ENCODE measurements at places on chromosomes 2 and 18.

DNA sequence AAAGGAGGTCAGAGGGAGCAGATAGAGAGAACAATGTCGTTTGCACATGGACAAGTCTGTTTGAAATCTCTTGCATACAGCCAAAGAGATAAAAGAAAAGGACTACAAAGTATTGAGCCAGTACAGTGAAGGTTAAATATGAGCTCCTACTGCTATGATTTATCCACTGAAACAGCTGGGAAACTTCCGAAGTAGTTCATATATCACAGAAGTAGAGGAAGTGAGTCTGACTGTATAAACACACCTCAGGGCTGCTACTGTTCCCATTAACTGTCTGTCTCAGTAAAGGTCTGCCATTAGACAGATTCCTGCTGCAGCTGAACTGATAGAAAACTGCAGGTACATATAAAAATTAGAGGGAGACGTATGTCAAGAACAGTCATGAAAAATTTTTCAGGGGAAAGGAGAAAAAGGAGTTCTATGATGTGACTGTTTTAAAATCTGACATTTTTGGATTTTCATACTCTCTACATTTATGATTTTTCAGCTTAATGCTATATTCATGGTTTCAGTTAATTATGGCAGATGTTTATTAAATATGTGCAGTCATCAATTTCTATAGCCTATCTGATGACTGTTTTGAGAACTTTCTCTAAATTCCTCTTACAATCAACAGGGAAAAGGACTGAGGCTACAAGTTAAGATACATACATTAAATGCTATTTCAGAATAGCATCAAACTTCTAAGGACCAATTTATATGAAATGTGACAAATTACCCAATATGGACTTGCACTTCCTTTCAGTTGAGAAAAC lies 364.7 kb downstream of the ERBB4 start:
- DNase-seq = no peak

GRCh38 chr18:79447703-79448367 lies 52.1 kb downstream of the NFATC1 start:
- DNase-seq = no peak

DNA sequence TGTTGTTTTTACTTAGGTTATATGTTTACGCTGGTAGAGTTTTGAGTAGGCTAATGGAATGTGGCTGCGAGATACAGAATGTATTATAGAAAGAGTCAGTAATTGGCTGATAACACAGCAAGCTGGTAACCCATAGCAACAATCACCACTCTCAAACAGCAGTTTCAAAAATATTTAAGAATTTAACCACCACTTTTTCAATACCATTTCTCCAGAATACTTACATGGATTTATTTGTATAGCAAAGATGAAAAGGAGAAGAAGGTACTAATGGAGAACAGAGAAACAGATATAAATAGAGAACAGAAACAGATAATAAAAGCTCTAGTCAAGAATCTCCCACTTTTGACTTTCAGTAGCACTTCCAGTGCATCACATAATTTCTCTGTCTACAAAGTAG lies 188.3 kb upstream of the SLC39A10 start:
- DNase-seq = no peak

DNA sequence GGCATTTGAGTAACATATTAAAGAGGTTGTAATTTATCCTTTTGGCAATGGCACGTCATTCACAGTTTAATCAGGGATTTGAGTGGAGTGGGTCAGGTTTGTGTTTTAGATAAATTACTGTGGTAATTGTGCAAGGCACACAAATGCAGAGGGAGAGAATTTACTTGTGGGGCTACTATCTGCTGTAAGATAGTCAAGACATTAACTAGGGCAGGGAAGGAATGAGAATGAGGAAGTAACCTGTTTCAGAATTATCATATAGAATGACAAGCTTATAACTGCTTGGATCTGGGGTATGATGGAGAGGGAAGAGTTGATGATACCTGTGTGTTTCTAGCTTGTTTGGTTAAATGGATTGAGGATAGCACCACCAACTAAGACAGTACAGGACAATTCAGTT lies 58.9 kb upstream of the ZSWIM2 start:
- no peak for DNase-seq

- no peak for DNase-seq
Observed at GRCh38 chr2:158745067-158745865, 49.9 kb upstream of the DAPL1 start.

- DNase-seq = no peak
Observed at GRCh38 chr2:160010361-160011145, 51.9 kb downstream of the PLA2R1 start.

GRCh38 chr2:39407516-39408296 lies 29.4 kb downstream of the MAP4K3 start:
- no peak for DNase-seq

- no peak for DNase-seq
Observed at GRCh38 chr18:48454261-48454757, 45.1 kb upstream of the ZBTB7C start.

GRCh38 chr18:8656232-8656631 lies 47.0 kb downstream of the RAB12 start:
- no peak for DNase-seq

- DNase-seq = no peak
Observed at GRCh38 chr2:113190871-113191270, 17.1 kb downstream of the PSD4 start.

DNA sequence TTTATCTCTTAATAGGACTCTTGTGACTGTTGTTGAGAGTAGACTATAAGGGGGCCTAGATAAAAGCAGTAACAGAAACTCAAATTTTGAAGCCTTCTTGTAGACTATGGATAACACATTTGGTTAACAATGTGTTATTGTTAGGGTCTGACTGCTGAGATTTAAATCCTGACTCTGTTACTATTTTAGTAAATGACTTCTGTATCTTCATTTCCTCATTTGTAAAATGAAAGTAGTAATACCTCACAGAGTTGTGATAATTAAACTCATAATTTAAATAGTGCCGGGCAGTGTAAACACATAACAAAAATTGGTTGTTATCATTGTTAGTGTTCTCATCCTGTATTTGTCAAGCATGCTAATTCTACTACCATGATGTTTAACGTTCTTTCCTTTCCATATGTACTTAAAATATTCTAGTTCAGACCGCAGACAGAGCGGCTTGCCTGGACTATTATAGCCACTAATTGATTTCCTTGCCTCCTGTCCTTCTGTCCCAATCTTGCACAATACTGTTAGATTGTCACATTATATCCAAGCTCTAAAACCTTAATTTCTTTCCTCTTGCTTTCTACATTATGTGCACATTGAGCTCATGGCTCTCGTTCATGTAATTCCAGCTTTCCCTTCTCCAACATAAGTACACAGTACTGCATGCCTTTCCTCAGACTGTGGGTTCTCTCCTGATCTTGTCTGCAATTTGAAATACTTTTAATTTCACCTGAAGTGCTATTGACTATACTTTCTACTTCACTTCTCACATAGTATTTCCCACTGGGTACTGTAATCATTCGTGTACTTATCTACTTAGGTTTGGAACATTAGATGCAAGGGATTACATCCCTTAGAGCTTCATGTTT lies 48.4 kb downstream of the RBBP8 start:
- DNase-seq = no peak

DNA sequence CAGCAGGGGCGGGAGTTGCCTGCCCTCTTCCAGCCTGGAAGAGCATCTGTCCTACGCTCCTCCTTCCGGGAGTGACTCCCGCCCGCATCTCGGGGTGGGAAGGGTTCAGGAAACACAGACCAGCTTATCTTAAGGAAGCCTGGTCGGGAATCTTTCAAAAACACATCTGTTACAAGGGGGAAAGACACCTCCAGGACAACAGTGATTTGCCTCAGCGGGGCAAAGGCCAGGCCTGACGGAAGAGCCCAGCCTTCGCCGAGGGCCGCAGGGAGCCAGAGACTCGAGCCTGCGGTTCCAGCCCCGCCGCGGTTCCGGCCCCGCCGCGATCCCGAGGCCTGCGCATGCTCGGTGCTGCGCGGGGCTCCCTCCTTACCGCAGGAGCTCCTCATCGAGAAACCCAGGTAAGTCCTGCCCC lies 38.1 kb upstream of the TGIF1 start:
- no peak for DNase-seq

DNA sequence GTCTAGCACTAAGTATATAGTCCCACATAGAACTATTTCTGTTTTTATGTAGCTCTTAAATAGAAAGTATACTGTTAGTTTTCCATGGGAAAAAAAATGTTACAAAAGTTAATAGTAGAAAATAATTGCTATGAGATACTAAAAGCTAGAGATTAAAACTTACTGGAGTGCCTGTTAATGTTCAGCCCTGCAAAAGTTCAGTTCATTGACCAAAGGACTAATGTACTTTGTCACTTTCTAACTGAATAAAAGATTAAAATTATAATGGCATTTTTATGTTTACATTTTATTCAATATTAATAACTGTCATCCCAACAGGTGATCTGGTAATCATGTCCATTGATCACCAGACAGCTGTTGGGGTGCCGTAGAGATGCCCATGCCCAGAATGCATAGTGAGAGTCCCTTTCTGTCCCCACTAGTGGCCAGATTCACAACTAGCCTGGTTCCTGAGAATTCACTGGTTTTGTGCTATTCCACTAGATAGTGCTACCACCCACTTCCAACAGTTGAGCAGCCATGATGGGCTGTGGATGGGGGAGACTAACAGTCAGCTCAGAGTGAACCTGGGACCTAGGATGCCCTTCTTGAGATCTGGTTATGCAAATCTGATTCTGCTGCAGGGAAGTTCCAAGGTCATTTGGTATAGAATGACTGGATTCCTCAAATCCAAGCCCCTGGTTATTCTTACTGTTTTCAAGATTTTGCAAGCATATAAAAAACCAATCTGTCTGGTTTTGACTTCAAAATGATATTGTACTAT lies 57.8 kb downstream of the AFTPH start:
- no peak for DNase-seq

- DNase-seq = no peak
Observed at GRCh38 chr2:62966991-62967390, 83.6 kb upstream of the OTX1 start.

DNA sequence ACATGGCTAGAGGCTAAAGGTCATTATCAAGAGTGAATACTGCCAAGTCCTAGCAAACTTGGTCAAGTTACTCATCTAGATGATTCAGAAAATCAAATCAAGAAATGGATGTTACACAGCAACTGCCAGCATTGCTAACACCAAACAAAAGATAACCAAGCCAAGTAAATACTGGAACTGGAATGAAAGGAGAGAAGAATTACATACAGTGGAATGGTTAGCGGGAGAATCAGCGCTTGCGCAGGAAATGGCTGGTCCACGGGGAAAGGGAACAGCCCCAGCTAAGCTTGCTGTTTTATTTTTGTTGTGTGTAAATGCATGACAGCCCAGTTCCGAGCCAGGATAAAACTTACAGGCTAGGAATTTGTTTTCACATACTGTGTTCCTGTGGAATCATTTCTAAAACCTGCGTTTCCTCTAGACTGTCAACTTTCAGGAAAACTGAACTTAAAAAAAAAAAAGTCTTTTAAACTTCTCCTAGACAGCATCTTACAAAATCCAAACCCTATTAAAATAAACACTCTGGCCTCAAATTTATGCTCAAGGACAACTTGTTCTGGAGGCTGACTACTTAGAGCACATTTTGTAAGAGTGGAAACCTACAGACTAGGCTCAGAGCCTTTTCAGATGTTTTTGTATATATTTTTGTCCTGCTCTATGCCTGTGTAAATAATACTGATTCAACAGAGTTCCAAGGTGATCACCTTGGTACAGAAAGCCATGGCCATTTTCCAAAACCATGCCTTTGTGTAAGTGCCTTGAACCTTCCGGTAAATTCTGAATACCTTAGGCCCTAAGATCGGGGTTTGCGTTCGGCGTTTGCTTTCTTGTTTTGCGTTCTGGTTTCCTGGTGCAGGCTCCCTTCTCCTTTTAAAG lies 30.7 kb upstream of the TXNDC2 start:
- DNase-seq = no peak

GRCh38 chr2:143321994-143322393 lies 192.8 kb downstream of the ARHGAP15 start:
- no peak for DNase-seq

DNA sequence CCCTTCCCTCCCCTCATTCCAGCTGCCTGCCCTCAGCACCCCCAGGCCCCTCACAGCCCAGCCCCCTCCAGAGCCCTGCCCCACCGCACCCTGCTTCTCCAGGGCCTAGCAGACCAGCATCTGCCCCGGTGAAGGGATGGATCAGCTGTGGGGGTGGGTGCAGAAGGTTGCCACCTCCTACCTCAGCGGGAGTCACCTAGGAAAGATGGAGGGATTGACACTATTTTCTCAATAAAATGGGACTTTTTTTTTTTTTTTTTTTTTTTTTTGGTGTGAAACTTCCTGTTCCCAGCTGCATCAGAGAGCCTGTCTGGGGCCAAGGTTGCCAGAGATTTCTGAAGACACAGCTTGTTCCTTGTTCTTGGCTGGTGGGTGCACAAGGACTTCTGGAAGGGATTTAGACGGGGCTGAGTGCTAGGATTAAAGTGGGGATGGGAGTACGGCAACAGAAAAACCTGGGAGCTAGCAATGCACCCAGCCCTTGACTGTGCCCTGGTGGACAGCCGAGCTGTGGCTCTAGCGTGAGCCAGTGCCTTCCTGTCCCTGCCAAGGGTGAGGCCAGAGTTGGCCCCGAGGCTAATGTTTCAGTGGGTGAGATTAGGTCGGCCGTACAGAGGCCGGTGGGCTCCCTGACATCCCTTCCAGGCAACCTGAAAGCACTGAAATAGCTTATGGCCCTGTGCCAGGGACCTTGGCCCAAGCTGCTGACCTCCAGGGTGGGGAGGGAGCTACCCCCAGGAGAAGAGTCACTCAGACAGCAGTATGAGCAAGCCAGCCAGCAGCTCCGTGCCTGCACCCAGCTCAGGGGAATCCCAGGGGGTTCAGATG lies 4.6 kb downstream of the B3GNT7 start:
- DNase-seq = no peak

DNA sequence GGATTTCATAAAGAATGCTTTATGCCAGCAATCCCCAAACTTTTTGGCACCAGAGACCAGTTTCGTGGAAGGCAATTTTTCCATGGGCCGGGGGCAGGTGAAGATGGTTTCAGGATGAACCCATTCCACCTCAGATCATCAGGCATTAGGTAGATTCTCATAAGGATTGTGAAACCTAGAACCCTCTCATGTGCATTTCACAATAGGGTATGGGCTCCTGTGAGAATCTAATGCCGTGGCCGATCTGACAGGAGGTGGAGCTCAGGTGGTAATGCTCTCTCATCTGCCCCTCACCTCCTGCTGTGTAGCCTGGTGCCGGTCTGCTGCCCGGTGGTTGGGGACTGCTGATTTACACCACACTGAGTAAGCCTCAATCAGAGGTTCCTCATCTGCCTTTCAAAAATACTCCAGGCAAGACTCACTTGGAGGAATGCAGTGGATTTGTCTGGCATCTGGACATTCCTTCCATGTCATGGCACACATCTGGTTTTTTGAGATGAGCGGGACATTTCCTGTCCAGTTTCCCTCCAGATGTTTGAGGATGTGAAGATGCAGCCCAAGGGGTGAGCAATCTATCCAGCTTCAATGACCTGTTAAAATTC lies 185.8 kb downstream of the VAPA start:
- no peak for DNase-seq

DNA sequence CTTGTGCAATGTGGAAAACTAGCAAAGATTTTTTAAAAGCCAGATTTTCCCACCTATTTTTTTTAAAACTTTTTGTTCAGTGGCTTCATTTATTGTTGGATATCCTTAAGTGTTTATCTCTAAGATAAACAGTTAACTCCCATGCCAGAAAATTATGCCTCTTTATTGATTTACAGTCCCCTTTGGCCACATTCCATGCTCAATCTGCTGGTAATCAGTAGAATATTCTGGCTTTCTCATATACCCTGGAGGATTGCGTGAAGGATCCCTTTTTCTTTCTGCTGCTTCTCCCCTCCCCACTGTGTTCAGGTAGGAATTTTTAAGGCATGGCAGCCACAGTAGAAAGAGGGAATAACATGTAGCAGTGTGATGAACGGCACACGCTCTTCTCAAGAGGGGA lies 2.6 kb downstream of the GRHL1 start:
- DNase-seq = no peak

All from cerebellar nuclear complex (tissue), 1 donor.